DMS79 (cell line): ENCODE measurements at places on chromosomes 1 and 21.

DNA sequence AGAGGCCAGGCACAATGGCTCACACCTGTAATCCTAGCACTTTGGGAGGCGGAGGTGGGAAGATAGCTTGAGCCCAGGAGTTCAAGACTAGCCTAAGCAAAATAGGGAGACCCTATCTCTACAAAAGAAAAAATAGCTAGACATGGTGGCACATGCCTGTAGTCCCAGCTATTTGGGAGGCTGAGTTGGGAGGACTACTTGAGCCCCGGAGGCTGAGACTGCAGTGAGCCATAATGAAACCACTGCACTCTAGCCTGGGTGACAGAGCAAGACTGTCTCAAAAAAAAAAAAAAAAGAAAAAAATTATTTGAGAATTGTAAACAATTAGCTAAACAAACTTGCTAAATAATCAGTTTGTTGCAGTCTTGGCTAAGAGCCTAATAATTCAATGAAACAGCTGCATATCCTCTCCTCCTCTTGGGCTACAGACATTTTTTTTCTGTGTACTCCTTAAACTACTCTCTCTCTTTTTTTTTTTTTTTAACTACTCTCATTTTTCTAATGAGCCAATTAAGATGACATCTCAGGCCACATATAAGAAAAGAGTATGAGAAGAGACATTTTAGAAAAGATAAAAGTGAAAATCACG lies 10.5 kb upstream of the DNAJB4 start:
- DNase-seq = no peak

DNA sequence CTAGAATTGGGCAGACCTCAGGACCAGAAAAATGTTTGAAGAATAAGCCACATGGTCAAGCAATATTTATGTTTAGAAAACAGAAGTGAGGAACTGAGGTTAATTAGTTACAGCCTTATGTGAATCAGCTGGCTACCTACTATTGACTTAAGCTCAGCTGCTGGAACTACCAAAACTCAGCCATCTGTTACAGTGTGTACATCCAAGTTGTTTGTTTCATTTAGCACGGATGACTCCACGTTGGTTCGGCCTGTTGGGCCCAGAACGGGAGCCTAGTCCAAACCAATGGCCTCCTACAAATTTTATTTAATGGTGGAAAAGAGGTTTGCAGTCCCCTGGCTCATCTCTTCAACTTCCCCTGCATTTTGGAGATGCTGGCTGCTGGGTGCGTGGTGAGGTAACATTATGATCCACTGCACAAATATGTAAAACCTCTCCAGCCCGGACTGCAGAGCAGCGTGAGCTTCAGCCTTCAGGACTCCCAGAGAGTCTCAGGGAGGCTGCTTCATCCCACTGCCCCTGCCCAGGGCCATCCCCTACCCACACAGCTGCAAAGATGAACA lies 143.4 kb downstream of the ZZZ3 start:
- no peak for DNase-seq

- no peak for DNase-seq
Measured at GRCh38 chr1:154174654-154175053, 17.2 kb downstream of the TPM3 start.

DNA sequence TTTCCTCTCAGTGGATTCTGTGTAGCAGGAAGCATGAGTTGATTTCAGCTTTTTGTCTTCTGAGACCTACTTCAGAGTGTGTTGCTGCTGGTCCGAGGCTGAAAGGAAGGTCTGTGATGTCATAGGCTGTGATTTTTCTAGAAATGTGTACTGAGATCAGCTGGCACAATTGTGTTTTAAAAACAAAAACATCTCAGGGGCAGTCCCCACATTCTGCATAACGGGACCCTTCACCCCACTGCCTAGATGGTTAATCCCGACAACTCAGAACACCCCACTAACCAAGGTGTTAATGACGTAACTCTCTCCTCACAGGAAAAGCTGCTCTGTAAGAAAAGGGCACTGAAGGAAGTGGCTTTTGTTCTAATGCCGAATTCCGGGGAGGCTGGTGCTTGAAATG lies 59.8 kb upstream of the PPP2R5A start:
- DNase-seq = no peak

- DNase-seq = peak; percentile 14
Measured at GRCh38 chr1:40153073-40153770, 8.0 kb upstream of the RLF start.

GRCh38 chr1:98256700-98257099 lies 335.9 kb upstream of the DPYD start:
- DNase-seq = no peak
